ENCODE measurements at places on chromosomes 3 and 15.

DNA sequence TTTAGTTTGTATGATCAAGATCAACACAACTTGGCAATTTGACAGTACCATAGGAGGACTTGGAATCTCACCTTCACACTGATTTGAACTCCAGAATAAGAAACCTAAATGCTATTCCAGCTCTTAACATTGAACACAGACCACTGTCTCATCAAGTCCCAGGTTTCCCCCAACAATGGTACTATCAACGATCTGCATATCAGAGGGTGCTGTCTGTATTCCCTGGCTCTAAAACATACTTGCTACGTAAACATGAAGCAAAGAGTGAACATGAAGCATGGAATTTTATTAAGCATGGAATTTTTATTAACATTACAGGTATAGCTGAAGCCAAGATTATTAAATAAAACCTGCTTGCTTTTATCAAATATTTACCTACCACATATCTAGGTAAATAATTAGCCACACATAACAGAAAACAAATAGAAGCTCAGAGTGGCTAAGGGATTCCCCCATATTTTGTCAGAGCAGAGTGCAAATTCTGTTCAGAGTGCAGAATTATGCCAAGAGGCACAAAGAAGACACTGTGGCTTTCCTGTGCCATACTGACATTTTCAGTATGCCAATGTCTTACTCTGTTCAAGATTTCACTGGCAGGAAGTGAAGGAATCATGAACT lies 22.2 kb upstream of the RIOX2 start:
- DNase-seq, result no peak

GRCh38 chr3:186107215-186108105 lies 1.4 kb downstream of the ETV5 start:
- DNase-seq, result peak; percentile 56

DNA sequence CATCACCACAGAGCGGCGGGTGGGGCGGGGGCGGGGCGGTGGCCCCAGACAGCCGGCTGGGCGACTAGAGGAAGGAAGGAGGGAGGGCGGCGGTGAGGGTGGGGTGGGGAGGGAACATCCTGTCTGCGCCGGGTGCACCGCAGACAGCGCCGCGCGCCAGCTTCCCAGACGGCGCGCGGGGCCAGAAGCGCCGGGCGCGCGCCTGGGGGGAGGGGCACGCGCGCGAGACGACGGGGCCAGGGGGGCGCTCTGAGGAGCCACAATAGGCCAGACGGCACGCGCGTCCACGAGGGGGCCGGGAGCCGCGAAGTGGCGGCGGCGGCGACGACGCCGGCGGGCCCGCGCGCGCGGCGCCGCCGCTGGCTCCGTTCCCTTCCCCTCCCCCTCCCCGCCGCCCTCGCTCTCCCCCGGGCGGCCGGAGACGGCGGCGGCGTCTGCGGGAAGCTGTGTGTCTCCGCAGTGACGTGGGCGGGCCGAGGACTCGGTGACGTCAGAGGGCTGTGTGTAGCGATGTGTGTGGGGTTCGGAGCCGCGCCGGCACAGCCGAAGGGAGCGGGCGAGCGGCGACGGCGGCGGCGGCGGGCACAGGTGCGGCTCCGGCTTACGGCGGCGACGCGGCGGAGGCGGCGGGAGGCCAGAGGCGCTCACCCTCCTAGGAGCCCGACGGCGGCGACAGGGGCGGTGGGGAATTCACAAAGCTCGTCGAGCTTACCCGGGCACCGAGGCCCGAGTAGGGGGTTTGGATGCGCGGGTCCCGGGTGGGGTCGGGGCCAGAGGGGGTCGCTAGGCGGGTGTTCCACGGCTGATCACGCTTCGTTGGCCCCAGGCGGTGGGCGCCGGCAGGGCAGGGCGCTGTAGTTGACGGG lies at the start of gene SKIL:
TSS of gene SKIL (plus strand) at position 540 of the 866 bp plus-strand sequence. CDS start 2,617 bp downstream, outside the sequence.
- peak; percentile 95 for DNase-seq

DNA sequence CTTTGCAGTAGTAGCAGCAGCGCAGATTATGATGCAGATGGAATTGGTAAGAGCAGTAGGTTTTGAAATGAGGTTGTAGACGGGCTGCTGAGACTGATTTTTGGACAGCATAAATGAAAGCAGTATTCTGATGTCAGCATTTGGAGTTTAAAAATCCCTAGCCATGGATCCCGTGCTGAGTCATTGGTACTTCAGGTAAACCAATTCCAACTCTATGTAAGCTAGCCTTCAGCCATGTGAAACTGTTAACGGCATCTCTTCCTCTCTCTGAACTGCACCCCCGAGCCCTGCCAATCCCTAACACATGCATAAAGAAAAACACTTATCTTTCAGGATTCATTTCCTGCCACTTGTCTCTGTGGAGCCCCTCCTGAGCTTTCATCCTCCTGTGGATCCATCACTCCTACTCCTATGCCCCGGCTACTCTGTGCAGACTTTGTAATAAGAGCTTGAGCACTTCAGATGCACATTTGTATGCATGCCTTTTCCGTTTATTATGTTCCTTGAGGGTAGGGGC lies 119.0 kb downstream of the AKAP13 start:
- DNase-seq, result no peak

DNA sequence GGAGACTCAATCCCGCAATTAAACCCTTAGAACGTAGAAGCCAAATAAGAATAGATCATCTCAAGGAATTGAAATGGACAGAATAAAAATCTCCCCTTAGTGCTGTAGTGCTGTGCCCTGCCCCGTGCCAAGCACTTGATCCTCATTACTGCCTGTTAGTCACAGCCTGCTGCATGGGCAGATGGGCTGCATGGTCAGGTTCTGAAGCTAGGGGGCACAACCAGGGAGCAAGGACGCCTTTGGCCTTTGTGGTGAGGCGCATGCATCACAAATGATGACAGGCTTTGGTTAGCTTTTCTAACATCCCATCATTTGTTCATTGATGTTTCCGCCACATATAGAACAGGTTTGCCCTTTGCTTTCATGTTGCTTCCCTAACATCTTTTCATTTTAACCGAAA lies 336.3 kb upstream of the ADAMTS9 start:
- no peak for DNase-seq

DNA sequence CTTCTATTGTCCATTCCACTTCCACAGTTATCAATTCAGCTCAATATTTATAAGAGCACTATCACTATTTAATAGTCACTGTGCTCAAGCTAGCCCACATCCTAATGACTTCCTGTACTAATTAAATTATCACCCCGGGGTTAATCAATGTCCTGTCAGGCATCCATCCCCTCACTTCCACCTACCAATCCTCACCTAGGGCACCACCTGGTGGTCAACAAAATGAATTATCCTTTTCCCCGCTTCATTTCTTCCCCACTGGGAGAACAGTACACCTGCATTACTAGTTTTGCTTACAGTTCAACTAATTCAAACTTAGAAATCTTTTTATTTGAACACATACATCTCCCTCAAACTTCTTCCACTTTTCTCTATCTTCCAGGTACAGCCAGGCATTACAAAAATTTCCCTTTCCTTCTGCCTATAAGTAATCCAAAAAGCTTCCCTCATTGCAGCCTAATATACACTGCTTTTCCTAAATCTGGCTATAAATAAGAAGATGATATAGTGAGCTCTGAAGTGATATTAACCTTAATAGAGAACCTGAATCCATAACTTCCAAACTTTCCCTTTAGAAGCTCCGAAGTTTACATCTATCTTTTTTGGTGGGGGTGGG lies 68.5 kb downstream of the TMCC1 start:
- DNase-seq, result peak; percentile 31

DNA sequence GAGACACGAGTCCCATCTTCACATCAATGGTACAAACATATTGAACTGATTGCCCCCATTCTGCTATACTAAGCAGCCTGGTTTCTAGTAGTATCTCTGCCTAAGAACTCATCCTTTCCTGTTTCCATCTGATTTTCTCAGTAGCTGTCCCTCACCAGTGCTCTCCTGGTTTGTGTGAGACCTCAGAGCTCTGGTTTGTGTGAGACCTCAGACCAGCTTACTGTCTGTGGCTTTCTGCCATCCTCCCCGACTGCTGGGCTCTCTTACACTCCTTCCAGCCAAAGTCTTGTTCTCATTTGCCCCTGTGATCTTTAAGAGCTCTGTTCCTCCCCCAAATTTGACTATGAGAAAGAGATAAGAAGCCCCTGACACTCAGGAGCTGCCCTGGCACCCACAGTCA lies 41.1 kb upstream of the NEDD4 start:
- DNase-seq, result no peak

DNA sequence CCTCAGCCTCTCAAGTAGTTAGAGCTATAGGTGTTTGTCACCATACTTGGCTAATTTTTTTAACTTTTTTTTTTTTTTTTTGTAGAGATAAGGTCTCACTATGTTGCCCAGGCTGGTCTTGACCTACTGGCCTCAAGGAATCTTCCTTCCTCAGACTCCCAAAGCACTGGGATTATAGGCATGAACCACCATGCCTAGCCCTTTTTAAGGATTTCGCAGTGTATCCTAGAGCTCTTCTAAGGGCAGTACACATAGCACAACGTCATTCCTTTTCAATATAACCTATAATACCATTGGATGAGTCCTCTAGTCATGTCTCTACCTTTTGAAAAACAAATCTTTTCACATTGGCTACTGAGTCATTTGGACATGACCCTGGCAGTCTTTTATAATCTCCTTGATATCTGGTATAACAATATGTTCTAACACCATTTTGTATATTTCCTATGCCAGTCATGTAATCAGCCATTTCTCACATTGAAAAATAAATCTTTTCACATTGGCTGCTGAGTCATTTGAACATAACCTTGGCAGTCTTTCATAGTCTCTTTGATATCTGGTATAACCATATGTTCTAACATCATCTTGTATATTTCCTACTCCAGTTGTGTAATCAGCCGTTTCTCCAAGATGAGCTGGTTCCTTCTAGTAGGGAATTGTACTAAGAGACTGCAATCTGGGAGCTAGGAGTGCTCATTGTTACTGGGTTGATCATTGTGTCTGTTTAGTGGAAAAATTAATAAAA lies 944.7 kb downstream of the MCTP2 start:
- DNase-seq, result no peak

GRCh38 chr15:62066663-62067447 lies at the start of gene C2CD4A:
Gene C2CD4A, plus strand, starts transcription at chr15:62066977. Its CDS starts 637 bp downstream, at chr15:62067614.
- DNase-seq, result peak; percentile 74

DNA sequence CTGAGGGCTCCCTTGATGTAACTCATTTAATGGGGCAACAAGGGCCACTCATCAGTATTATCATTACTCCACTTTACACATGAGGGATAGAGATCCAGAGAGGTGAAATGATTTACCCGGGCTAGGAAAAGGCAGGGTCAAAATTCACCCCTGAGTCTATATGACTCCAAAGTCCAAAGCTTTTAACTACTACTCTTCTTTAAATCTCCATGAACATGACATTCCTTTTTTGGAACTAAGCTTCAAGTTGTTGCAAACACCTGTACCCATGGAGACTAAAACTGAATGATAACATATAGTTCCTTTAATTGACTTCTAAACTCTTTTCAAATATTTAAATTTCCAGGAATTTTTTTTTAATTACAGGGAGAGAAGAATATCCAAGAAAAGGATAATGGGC lies 292.9 kb upstream of the GADL1 start:
- no peak for DNase-seq

- no peak for DNase-seq
Measured at GRCh38 chr15:71142780-71143179, 27.5 kb downstream of the THSD4 start.

DNA sequence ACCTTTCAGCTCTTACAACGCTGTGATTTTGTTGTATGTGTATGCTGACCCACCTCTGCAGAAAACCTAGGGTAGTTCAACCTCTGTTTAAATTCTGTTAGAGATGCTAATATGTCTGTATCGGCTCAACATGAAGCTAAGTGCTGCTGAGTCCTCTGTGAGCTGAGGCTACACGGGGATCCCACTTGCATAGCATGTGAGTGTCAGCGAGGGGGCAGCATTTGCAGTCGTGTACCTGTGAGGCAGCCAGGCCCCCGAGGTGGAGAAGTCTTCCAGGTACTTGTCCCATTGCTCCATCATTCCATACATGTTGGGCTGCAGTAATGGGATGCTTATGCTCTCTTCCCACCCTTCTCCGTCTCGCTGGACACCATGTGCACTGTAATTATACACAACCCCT lies 3.7 kb downstream of the MKRN2OS start:
- no peak for DNase-seq

GRCh38 chr15:48221885-48222284 lies 15.8 kb downstream of the SLC12A1 start:
- no peak for DNase-seq

DNA sequence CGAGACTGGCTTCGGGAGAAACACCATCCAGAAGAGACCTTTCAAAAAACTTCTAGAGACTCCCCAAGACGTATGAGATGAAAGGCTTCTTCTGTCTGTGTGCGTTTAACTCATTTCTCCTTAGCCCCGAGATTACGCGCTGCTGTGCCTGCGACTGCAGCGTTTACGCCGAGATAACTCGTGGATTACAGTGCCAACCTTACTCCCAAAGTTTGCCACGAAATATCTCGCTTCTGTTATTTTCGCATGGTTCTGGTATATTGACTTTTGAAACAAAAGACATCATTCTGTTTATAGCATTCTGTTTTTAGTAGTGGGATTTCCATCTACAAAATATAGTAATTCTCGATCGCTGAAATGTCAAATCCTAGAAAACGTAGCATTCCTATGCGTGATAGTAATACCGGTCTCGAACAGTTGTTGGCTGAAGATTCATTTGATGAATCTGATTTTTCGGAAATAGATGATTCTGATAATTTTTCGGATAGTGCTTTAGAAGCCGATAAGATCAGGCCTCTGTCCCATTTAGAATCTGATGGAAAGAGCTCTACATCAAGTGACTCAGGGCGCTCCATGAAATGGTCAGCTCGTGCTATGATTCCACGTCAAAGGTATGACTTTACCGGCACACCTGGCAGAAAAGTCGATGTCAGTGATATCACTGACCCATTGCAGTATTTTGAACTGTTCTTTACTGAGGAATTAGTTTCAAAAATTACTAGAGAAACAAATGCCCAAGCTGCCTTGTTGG lies 467 bp downstream of the PGBD4 start:
- DNase-seq, result no peak

DNA sequence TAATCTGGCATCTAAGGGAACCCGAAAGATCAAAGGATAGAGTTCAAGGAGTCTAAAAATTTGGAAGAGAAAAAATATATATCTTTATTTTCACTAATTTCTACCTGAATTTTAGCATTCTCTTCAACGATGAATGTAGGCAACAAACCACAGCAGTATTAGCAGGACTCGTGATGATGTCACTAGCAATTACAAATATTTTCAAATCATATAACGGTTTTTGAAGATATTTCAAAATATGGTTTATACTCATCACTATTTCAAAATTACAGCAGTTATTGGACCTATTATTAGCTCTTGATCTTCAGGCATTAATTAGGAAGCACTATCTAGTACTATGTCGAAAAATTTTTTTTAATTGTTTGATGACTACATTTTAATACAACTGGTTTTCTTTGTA lies 27.0 kb upstream of the ANKDD1A start:
- DNase-seq, result no peak

- DNase-seq, result no peak
Measured at GRCh38 chr3:158121295-158121694, 11.4 kb downstream of the RSRC1 start.

- DNase-seq, result no peak
Measured at GRCh38 chr3:182242489-182242942, 530.8 kb downstream of the SOX2 start.

- DNase-seq, result no peak
Measured at GRCh38 chr3:160577556-160578195, 12.3 kb upstream of the KPNA4 start.
